ENCODE measurements at places on chromosomes 4 and X. TPM values are rescaled to one million over a fixed set of nuclear protein-coding genes. Genes with fewer than 3 reads are reported as not detected.

DNA sequence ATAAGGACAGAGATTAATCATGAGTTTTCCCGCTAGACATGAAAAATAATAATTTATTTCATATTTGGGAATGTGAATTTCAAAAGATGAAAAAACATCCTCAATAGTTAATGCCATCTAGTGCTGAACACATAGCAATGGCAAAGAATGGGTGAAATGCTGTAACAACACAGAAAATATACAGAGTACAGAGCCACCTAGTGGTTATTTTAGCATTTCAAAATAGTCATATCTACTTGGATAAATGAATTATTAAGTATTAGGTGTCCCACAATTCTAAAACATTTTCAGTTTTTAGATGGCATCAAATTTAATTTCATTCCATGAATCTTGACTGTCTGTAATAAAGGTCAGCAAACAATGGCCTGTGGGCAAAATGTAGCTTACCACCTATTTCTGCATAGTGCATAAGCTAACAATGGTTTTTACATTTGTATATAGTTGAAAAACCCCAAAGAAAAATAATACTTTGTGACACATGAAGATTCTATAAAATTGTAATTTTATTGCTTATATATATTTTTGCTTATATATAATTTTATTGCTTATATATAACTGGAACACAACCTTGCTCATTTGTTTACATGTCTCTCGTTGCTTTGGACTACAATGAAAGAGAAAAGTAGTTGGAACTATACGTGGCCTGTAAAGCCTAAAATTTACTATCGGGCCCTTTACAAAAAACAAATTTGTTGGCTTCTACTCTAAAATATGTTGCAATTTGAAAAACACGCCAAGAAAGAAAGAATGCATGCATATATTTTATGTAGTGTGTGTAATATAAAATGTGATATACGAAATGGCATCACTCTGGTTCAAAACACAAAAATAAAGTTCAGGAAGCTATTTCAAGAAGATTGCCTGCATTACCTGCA lies 99.1 kb upstream of the FAM47C start:
- DNase-seq: no peak

DNA sequence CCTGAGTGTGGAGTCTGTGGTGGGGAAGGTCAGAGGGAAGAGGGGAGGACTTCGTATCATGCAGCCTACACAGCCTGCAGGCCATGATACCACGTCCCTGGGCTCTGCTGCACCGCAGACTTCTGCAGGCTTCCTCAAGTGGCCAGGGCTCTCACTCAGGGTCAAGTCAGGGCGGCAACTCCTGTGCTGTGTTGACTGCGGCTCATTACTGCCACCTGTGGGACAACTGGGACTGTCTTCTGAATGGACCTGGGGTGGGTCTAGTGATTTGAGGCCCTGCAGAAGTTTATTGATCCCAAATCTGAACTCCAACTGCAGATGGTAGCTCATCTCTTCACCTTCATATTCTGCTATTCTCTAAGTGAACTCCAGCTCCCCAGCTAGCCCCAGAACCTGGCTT lies 167.1 kb downstream of the NSUN7 start:
- no peak for DNase-seq

MAGEA8 gene
- not detected for total RNA-seq

TMEM255A gene
- total RNA-seq: 1.3 TPM

GRCh38 chr4:169098969-169099690 lies 89.1 kb upstream of the CBR4 start:
- no peak for DNase-seq

PNCK gene
- total RNA-seq: 0.48 TPM

CXorf49 gene
- not detected for total RNA-seq

F8 gene
- total RNA-seq: 30.2 TPM

SLC9B1 gene
- 1.3 TPM for total RNA-seq

DNA sequence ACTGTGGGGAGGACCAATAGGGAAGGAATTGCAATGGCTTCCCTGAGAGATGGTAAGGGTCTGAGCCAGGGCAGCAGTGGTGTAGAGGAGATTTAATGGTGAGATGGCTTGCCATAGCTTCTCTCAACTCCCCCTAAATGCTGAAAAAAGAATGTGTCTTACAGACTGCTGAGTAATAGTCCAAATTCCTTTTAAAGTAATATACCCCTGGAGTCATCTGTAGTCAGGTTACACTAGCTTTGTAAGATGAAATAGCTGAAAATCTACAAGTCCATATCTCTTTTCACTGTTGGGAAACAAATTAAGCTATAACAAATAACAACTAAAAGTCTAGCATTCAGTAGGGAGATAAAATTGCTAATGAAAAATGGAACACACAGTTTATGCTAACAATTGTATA lies 33.5 kb downstream of the MAPK10 start:
- DNase-seq: no peak

DNA sequence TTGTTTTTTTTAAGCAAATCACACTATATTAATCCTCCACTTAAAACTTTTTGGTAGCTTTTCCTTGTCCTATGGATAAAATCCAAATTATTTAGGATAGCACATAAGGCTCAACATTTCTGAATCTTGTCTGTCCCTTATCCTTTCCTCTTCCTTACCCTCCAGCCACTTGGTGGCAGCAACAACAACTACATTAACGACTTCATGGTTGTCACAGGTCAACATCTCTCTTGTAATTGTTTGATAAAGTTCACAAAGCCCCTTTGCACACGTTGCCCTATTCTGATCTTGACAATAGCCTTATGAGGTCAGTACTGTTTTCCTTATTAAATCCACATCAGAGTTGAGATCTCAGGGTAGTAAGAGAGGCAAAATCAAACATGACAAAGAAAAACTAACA lies 269.0 kb upstream of the PABPC4L start:
- no peak for DNase-seq

TEX13B gene
- total RNA-seq: not detected

GRCh38 chr4:182807767-182808548 lies 109.2 kb downstream of the DCTD start:
- DNase-seq: no peak

DNA sequence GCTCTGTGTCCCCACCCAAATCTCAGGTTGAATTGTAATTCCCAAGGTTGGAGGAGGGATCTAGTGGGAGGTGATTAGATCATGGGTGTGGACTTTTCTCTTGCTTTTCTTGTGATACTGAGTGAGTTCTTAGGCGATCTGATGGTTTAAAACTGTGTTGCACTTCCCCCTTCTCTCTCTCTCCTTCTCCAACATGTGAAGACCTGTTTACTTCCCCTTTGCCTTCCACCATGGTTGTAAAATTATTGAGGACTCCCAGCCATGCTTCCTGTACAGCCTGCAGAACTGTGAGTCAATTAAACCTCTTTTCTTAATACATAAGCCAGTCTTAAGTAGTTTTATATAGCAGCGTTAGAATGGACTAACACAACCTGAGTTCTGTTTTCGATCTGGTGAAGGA lies 738.2 kb downstream of the ARAP2 start:
- no peak for DNase-seq

DNA sequence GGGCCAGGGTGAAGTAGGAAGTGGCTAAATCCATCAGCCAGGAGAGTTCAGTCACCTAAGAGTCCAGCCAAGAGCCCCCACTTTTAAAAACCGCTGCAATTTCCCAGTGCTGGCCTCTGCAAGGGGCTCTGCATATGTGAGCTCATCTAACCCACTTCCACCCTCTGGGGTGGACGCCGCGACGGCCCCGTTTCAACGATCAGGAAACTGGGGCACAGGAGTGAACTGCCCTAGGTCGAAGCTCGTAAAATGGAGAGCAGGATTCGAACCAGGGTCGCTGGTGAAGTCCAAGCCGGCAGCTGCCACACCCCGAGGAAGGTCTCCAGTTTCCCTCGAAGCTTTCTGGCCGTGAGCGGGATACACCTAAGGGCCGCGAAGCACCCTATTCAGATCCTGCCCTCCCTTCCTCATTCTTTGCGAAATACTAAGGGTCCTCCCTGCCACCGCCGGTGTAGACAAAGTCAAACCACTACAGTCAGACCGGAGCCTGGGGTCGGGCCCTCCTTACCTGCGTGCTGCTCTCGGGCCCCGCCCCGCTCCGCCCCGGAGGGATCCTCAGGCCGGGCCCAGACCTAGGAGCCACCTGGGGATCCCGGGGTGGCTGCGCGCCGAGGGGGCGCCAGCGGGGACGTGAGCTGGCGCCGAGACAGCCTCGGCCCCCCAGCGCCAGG lies 446 bp downstream of the EVC2 start:
- no peak for DNase-seq

GRCh38 chr4:36288731-36289426 lies 7.5 kb downstream of the DTHD1 start:
- no peak for DNase-seq

- no peak for DNase-seq
Measured at GRCh38 chr4:119825696-119826095, 197.1 kb upstream of the PDE5A start.

DNA sequence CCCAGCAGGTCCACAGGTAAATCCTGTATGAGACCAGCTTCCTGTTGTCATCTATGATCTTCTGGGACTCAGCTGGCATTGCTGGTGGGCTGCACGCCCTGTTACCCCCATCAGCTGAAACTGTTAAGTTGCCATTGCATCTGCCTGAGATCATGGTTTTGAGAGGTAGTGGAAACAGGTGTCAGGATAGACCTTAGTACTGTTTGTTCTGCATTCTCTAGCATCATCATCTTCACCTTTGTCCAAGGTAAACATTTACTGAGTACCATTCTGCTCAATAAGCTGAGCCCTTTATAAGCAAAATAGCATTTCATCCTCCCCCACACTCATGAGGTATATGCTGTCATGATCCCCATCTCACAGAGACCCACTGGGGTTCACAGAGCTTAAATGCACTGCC lies 42.9 kb upstream of the PROM1 start:
- DNase-seq: no peak

DNA sequence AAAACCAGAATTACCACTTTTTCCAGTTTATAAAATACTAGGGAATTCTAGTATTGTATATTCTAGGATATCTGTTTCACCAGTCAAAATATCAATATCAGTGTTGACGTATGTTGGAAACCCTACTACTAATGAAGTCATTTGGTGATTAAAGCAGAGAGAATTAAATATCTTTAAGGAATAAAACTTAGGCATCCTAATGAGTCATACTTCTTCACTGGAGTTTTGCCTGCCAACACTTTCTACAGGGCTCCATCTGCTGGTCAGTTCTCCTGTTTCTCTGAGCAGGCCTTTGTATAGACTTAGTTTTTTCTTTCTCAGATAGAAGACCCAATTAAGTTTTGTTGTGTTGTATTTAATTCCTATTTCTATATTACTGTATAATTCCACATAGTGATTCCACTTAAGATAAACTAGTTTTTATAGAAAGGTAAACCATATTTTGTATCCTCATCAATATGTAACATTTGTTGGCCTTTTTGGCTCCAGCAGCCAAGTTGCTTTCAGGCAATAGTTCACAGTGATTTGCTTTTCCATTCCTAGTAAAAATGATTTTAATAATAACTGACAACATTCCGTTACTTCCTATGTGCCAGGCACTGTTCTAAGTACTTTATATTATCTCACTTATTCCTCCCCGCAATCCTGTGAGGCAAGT lies 3.5 kb downstream of the AP1AR start:
- no peak for DNase-seq

- DNase-seq: peak; percentile 24
Measured at GRCh38 chrX:43505769-43506168, 150.3 kb upstream of the MAOA start.

FGB gene
- total RNA-seq: 3.9 TPM

- no peak for DNase-seq
Measured at GRCh38 chr4:120765260-120765680, 157.3 kb downstream of the PRDM5 start.

GRCh38 chr4:10554121-10554520 lies 96.9 kb upstream of the ZNF518B start:
- no peak for DNase-seq

GRCh38 chrX:70030301-70030767 lies 19.4 kb downstream of the AWAT2 start:
- DNase-seq: no peak

DNA sequence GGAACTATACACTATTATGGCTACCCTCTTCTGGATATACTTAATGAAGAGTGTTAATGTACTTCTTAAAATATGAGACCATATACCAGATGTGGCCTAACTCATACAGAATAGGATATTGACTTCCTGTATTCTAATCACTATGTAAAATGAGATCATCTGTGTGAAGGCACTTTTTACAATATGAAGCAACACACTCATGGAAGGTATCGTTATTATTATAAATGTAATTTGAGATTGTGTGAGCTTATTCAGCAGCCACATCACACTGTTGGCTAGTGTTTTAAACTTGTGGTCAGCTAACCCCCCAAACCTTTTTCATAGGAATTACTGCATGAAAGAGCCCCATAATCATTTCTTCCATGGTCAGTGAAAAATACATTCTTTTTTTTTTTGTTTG lies 281.8 kb upstream of the TEX13A start:
- no peak for DNase-seq

- DNase-seq: no peak
Measured at GRCh38 chr4:125440814-125441213, 126.1 kb downstream of the FAT4 start.

TMPRSS11E gene
- not detected for total RNA-seq

- DNase-seq: no peak
Measured at GRCh38 chr4:164252286-164252685, 501.6 kb upstream of the SMIM31 start.

DNA sequence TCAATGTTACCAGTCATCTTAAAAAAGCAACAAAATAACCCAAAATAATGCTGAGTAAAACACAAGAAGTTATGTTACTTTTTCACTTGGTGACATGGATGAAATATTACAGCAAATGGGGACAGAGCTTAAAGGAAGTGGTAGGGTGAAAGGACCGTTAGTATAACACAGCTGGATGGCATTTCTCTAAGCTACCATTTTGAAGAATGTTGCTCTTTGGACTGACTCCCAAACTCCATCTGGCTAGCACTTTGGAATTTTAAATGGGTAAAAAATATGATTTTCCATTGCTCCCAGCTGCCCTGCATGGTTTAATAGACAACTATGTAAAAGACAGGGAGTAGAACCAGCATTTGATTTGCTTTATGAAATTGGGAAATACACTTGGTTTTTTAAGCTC lies 27.6 kb downstream of the CLCN5 start:
- no peak for DNase-seq

DNA sequence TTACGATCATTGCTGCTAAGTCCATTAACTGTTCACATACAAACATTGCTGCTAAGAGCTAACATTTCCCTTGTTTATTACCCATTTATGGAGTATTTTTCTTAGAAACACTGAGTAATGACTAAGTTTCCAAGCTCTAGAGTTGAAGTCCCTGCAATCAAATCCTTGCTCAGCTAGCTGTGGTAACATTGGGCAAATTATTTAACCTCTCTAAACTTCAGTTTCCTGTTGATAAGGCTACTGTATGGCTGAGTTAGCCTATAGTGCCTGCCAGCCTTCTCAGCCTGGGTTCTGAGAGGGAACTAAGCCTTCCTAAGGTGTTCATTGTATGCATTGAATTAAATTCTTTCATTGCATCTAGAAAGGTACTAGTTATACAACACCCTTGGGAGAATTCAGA lies 15.2 kb upstream of the SCOC start:
- no peak for DNase-seq

DNA sequence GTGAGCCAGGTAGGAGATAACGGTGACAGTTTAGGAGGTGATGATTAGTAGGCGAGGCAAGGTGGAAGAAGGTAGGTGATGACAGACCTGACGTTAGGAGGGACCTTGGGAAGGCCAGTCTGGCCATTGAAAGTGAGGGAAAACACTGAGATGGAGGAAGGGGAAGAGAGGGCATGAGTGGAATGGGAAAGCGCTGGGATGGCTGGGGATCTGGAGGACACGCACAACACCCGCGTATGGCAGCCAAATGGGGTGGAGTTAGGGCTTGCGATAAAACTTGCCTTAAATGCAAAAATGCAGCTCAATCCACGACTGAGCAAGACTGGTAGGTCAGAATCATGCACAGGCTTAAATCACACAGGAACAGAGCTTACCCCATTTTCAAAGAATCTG lies 605 bp upstream of the CDKL2 start:
- no peak for DNase-seq

- DNase-seq: no peak
Measured at GRCh38 chr4:12178614-12179610, 750.2 kb upstream of the HS3ST1 start.
